ENCODE measurements at places on chromosomes 1 and 21. TPM values are rescaled to one million over a fixed set of nuclear protein-coding genes. Genes with fewer than 3 reads are reported as not detected.

DNA sequence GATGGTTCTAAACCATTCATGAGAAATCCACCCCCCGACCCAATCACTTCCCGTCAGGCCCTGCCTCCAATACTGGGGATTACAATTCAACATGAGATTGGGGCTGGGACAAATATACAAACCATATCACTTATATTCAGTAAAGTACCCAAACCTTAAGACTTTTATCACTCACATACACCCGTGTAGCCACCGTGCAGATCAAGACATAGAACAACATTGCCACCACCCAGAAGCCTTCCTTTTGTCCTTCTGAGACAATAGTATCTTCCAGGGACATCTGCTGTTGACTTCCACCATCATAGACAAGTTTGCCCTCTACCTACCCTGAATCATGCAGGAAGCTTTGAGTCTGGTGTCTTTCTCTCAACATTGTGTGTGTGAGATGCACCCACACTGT is 37.5 kb downstream of the CLIC6 start:
- H3K27ac ChIP-seq, result no peak overlapping the region
- H3K4me3 ChIP-seq, result no peak overlapping the region
- H3K4me1 ChIP-seq, result peaks cover 37% of the 10 kb centered on the region
- peaks cover 18% of the 10 kb centered on the region for H3K27me3 ChIP-seq

DNA sequence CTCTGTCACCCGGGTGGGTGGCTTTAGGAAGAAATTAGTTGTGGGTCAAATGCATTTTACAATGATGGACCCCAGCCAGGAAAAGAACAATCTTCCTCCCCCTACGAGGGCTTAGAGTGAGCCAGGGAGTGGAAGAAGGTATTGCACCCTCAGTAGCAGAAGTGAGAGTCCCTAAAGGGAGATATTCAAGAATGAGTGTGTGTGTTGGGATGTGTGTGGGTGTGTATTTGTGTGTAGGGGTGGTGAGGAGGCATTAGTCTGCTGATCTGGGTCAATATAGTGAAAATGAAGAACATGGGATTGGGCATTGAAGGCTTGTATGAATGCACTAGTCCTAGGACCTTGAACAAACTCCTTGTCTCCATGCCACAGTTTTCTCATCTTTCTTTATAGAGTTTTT is 85.2 kb upstream of the RUNX1 start:
- no peak overlapping the region for H3K4me3 ChIP-seq
- H3K4me1 ChIP-seq, result peaks cover 54% of the 10 kb centered on the region
- H3K36me3 ChIP-seq, result peaks cover 8% of the 10 kb centered on the region
- H3K27ac ChIP-seq, result no peak overlapping the region
- no peaks in the 10 kb centered on the region for H3K27me3 ChIP-seq
- no peak for DNase-seq

GRCh38 chr1:224435318-224435763 is 744 bp upstream of the WDR26 start:
- H3K4me1 ChIP-seq, result peaks cover 54% of the 10 kb centered on the region
- peak overlapping the region; percentile 99 for H3K27ac ChIP-seq
- peaks cover 2% of the 10 kb centered on the region for H3K27me3 ChIP-seq
- peak overlapping the region; percentile 97 for H3K4me3 ChIP-seq
- peak; percentile 91 for DNase-seq

PROX1 gene
- 0.28 TPM for total RNA-seq

- peak; percentile 51 for DNase-seq
- H3K4me1 ChIP-seq, result peaks cover 21% of the 10 kb centered on the region
- H3K27ac ChIP-seq, result no peak overlapping the region
- H3K4me3 ChIP-seq, result no peak overlapping the region
Observed at GRCh38 chr1:3319874-3320245, 134.6 kb upstream of the ARHGEF16 start.

Data from HFFc6 (cell line).